Left ventricle myocardium inferior (tissue), 1 donor: ENCODE measurements at places on chromosomes 11 and 22.

DNA sequence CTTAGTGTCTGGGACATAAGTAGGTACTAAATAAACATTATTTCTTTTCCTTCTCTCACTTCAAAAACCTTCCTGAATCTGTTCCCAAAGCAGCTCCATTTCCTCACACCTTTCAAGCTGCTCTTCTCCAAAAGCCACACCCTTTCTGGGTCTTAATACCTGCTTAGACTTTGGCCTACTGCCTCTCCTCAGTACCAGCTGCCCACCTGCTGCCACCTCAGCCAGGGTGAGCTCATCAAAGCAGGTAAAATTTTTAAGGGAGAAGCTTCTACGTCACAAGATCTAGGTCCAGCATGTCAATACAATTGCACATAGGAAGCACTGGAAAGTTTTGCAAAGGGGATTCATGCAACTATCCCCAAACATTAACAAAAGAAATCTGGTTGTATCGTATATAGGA lies 108.4 kb downstream of the RPL27A start:
- no peak for DNase-seq

DNA sequence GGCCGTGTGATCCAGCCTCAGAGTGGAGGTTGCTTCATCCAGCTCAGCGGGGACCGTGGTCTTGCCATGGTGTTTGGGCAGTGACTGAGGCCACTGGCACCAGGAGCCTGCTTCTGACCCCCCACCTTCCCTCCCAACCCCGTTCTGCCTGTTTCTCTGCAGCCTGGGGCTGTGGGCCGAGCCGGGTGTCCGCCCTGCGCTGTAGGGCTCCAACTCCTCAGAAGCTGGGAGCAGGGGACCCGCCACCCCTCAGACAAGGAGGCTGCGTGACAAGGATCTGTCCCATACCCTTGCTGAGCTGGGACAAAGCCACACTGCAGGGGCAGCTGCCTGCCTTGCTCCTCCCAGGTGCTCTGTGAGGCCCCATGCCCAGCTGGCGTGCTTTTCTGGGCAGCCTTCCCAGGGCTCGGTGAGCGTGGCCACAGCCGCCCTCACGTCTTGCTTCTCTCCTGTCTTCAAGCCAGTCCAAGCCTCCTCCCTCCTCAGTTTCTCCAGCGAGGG lies 11.7 kb upstream of the ARFGAP3 start:
- DNase-seq = peak; percentile 72

GRCh38 chr22:45534339-45535192 lies 31.9 kb downstream of the FBLN1 start:
- DNase-seq = no peak

- DNase-seq = no peak
Observed at GRCh38 chr11:38315151-38315550, 1717.1 kb upstream of the RAG2 start.

DNA sequence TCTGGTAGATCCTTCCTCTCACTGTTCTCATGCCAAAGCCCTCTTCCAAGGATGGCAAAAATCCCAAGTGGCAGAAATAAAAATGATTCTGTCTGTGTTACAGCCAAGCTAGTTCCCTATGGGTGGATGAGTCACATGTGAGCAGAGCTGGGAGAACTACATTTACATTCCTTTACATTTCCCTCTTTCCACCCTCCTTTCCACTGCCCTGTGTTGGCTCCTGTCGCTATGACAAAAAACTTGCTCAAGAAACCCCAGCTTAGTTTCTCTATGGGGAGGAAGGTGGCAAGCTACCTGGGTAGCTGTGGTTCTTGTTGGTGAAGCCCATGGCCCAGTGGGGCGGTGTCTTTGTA lies 10.2 kb upstream of the DDB2 start:
- no peak for DNase-seq

DNA sequence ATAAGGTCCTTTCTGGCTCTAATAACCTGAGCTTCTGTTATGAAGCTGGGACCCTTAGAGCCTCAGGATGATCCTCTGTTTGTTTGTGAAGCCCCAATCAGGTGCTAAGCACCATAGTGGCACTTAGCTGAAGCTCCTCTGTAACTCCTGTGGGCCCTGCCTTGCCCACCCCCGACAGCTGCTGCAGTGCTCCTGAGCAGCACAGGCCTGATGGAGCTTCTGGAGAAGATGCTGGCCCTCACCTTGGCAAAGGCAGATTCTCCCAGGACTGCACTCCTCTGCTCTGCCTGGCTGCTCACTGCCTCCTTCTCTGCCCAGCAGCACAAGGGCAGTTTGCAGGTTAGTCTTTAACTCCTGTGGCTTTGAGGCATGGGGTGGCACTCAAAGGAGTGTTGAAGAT lies 19.0 kb upstream of the CCDC134 start:
- DNase-seq = no peak

DNA sequence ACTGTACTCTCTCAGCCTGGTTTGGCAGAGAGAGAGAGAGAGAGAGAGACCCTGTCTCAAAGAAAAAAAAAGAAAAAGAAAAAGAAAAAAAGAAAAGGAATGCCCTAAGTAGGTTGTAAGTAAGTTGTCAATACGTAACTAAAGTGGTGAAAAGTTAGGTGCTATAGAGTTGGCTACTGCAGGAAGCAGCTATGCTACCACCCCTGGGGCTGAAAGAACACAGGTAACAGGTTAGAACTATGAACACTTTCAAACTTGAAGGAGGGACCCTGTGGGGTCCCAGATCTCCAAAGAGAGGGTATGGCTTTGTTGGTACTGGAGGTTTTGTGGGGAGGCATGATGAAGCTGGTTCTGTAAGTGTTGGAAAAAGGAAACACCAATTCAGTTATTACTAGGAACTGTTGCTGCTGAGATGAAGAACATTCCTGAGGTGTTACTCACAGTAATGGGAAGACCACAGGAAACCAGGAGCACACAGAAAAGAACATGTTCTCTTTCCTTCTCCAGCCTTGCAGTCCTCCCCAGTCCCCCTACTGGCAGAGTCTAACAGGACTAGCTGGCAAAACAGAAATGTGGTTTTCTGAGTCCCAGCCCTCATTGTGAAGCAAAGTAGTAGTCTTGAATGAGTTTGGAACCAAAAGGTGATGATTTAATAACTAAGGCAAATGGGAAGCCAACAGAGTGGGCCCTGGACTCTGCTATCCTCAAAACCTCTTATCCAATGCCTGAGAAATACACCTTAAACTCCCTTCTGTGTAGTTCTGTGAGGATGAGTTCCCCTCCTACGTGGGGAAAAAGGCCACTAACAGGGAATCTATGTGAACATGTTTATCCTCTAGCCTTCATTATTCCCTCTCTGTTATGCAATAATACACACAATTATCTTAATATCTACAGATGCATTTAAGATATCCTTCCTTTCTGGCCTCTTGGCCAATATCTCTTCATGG lies 427.0 kb upstream of the DDI1 start:
- DNase-seq = no peak
